ENCODE measurements at places on chromosomes 11 and 22.

GRCh38 chr11:119789766-119790407 lies 60.9 kb upstream of the NECTIN1 start:
- no peak for DNase-seq

GRCh38 chr11:58905011-58905720 lies 34.1 kb upstream of the GLYATL1 start:
- no peak for DNase-seq

GRCh38 chr11:68383976-68384501 lies 71.6 kb downstream of the LRP5 start:
- peak; percentile 12 for DNase-seq

- DNase-seq: peak; percentile 8
These were observed 27.5 kb upstream of the CRYBB3 start for GRCh38 chr22:25172153-25172552.

- DNase-seq: no peak
These were observed 22.8 kb downstream of the LARGE1 start for GRCh38 chr22:33897448-33897835.

DNA sequence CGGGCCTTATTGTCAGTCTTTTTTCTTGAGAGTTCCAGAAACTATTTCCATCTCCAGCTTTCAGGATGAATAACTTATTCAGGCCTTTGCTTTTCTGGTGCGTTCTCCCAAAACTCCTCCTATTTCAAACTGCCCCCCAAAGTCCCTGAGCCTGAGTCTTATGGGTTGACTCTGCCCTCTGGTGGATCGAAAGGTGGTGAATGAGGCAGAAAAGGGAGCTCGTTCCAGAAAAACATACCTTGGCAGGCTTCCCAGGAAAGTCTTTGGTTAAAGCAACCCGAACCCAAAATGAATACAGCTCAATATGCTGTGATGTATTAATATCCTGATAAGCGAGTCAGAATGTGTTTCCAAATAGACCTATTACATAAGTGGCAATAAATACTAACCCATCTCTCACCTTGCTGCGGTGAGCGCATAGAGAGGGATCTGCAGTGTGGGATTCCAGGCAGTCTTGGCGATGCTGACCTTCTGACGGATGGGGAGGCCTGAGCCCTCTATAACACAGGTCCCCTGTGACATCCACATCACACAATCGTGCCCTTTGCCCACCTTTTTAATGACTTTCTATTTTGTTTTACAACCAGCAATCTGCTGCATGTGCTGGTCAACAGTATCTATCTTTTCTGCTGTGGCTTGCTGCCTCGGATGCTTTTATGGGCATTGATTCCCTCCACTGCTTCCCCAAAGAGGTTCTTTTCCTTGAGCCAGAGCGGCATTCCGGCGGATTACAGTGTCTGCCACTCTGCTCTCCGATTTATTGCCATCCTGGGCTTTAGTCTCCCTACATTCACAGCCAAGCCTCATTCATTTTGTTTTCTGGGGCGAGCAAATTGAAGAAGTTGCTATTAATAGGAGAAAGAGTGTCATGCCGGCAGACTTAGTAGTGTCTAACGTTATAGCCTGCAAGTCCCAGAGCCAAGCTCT lies 756.8 kb downstream of the NTM start:
- no peak for DNase-seq

- no peak for DNase-seq
These were observed 97.2 kb downstream of the PIWIL4 start for GRCh38 chr11:94664346-94664745.

- DNase-seq: no peak
These were observed 11.8 kb downstream of the MICAL3 start for GRCh38 chr22:18012531-18012930.

GRCh38 chr22:35475545-35475944 lies 65.1 kb upstream of the RASD2 start:
- DNase-seq: no peak

DNA sequence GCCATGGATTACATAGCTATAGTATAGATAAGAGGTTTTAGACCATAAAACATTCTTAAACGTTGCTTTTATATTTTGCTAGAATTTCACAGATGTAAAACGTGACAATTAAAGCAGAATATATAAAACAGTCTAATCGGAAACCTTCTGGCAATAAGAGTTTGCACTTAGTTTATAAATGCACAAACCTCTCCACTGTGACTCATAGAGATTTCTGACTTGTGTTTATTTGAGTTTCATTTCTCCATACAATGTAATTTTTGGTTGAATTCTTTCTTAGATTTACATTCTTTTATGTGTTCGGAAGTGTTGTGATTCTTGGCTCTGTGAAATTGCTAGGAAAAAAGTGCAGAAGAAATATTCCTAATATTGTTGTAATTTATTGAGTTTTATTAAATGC lies 288.7 kb upstream of the CTSC start:
- no peak for DNase-seq

GRCh38 chr22:39266398-39267030 lies 21.7 kb upstream of the PDGFB start:
- peak; percentile 38 for DNase-seq

DNA sequence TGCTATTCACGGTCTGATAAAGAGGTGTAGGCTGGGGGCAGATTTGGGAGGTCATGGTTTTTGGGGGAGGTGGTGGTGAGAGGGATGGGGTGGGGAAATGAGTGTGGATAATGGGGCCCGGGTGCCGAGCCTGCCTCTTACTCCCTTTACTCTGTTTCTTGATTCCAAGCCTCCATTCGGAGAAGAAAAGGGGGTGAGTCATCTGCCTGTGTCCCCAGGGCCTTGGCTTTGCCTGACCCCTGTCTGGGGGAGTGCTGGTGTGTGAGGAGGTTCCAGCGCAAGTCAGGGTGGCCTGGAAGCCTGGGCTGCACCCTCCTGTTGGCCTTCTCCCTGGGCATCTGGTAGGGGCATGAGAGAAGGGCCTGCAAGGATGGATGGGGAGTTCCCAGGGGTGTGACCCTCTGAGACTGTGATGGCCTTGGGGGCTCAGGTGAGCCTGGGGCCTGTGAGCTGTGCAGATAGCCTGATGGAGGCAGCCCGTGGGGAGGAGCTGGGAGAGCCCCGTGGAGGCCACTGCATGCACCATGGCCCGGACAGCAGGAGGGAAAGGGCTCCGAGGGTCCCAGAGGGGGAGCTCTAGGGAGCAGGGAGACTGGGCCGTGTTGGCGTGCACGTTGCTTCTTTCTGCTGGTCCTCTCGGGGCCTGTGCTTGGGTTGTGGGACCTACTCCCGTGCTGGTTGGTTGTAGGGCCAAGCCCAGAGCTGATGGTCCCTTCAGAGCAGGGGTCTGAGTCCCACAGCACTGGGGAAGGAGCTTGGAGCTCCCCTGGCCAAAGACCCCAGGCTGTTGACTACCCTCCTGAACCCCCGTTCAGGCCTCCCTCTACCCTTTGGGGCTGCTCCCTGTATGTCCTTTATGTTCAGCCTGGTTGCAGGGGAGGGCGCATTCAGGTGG lies 26.3 kb upstream of the ACR start:
- no peak for DNase-seq

- DNase-seq: no peak
These were observed 2.1 kb downstream of the PAMR1 start for GRCh38 chr11:35523331-35523768.

DNA sequence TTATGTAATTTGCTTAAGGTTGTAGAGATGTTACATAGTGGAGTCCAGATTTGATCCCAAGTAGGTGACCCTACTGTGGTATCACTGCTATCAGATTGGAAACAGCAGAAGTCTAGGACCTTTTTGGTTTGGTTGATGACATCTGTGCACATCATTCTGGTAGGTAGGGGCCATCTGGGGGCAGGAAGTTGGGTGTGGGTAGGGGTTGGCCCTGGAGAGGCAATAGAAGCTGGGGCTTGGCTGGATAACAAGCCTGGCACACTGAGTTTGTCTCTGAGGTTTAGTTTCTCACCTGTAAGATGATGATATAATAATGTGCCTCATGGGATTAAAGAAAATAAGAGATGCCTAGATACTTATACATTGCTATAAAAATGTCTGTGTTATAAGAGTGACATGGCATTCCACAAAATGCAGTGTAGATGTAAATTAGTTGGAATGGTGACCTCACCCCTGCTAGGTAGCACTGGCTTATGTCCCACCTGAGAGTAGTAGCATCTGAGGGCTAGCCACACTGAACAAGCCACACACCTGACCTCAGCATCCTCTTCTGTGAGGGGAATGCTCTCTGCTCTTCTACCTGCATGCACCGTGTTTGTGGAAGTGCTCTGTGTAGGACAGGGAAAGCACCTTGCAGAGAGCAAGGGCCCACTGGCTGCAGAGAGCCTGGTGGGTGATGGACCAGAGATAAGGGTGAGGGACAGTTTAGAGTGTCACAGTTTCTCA lies 36.9 kb downstream of the PTPRJ start:
- no peak for DNase-seq

GRCh38 chr11:8097062-8097461 lies 16.1 kb downstream of the TUB start:
- no peak for DNase-seq

Measured in stimulated activated CD4-positive, alpha-beta T cell treated with anti-CD3 and anti-CD28 coated beads, Interleukin-15, amount 100 ng/mL, for 48 hours (primary cell).